ENCODE measurements at places on chromosomes 1 and 21.

DNA sequence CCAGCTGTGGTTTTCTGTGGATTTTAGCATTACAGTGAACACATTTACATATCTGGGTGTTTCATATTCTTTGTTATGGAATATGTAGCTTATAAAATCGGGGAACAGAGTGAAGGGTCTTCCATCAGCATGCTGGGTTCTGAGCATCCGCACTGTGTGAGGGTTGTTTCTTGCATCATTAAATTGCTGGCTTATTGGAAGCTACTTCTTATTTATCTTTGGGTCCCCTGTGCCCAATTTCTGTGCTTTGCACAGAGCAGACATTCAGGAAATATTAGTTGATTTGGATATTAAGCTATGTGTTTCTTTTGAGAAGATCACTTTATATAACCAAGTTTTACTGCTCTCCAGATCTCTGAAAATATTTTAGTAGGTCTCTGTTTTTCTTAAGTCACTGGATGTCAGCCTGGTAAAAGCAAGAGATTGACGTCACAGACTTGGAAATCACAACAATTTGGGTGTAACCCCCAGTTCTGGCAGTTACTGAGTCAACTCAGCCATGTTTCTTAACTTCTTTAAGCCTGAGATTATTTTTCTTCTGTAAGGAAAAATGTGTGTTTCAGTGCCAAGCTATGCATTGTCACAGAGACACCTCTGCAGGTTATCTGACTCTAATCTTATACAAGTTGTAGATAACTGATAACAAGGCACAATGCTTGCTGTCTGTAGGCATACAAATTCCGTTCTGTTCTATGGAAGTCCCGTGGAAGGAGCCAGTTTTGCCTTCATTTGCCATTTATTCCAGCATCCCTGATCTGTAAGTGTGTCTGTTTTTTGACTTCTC, 258.3 kb upstream of the KAZN start:
- DNase-seq = no peak

- no peak for DNase-seq
These were observed 53.4 kb downstream of the PLXNA2 start for GRCh38 chr1:208190784-208191183.

DNA sequence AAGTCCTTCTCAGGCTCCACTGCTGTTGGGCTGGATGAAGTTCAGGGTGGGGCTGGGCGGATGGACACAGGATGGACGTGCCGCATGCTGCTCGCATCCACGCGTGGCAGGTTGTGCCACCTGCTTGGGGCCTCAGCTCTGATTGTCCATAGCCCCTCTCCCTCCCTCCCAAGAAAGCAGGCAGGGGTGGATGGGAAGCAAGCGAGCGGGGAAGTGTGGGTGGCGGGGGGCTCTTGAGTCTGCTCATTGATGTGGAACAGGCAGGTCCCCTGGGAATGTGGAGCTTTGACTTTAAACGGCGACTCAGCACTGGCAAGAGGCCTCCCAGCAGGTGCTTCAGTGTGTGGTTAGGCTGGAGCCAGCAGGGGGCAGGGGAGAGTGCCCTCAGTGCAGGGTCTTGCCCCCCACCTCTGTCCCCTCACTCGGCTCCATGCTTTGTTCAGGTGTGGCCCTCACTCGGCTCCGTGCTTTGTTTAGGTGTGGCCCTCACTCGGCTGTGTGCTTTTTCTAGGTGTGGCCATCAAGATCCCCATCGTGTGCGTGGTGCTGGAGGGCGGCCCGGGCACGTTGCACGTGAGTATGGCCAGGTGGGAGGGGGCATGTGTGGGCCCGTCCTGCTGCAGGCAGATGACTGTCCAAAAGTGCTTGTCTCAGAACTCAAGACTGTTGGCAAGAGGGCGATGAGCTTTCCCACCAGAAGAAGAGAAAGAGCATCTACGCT, 23.9 kb downstream of the TRPM2 start:
- DNase-seq = no peak

- DNase-seq = no peak
These were observed 3.9 kb upstream of the SLC27A3 start for GRCh38 chr1:153771261-153771660.

DNA sequence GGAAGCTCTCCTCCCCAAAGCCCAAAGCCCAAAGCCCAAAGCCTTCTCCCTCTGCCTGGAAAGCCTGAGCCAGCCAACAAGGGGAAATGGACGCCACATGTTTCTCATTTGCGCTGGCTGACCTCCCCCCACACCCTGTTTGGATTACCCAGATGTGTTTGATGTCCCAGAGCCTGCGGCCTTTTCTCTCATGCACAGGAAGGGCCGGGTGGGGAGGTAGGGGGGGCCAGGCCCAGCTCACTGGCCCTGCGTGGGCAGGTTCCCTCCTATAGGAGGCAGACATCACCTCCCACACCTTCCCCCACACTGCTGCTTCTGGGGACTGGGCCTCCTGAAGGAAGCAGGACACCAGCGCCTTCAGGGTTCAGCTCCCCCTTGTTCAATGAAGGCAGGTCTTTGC, 116.3 kb downstream of the NAV1 start:
- DNase-seq = no peak

- no peak for DNase-seq
These were observed 43.3 kb downstream of the PHC2 start for GRCh38 chr1:33387625-33388024.

DNA sequence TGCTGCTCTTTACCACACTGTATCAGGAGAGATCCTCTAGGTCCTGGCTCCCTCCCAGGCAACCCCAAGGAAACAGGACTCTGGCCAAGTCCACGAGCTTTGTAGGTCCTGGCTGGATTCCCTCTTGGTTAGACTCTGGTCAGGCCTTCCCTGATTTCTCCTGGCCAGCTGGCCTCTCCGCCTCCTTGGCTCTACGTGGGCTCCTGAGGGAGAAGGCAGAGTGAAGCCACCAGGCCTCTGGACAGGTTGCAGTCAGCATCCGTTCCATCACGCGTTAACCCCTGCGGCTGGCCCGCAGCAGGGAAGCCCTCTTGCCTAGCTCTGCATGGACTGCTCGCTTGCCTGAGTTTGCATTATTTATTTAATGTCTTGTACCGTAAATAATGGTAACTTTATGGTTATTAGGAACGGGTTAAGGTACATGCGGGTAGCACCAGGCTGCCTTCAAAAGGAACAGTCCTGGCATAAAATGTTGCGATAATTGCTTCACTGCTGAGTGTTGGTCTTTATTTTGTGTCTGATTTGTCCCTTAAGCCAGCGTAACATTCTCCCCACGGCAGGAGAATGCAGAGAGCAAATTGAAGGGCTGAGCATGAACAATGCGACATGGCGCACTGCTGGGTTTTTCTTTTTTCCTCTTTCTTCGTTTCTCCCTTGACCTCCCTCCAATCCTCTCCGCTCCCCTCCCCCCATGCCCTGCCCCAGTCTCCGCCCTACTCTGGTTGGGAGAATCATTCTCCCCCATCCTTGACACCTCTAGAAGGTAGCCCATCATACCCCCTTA, 100.3 kb downstream of the RNF220 start:
- DNase-seq = no peak

DNA sequence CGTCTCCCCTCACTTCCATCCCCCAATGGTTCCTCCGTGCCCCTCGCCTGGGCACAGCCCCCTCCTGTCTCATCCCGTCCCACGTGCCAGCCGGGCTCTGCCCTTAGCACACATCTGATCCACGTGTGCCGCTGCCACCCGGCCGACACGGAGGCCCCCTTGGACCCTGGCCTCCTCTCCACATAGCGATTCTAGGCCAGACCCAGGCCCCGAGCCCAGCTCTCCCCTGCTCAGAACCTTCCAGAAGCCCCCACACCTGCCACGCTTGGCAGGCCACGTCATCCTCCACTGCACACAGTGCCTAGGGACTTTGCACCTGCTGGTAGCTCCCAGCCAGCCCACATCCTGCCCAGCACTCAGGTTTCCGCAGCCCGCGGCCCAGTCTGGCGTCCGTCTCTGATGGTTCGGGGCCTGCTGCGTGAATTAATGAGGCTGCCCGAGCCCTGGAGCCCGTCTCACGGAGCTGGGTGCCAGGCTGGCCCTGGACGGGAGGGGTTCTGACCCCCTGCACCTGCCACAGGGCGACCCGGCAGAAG, 20.1 kb downstream of the PLCH2 start:
- DNase-seq = no peak

- no peak for DNase-seq
These were observed 54.8 kb downstream of the PIK3R3 start for GRCh38 chr1:46077644-46078043.

DNA sequence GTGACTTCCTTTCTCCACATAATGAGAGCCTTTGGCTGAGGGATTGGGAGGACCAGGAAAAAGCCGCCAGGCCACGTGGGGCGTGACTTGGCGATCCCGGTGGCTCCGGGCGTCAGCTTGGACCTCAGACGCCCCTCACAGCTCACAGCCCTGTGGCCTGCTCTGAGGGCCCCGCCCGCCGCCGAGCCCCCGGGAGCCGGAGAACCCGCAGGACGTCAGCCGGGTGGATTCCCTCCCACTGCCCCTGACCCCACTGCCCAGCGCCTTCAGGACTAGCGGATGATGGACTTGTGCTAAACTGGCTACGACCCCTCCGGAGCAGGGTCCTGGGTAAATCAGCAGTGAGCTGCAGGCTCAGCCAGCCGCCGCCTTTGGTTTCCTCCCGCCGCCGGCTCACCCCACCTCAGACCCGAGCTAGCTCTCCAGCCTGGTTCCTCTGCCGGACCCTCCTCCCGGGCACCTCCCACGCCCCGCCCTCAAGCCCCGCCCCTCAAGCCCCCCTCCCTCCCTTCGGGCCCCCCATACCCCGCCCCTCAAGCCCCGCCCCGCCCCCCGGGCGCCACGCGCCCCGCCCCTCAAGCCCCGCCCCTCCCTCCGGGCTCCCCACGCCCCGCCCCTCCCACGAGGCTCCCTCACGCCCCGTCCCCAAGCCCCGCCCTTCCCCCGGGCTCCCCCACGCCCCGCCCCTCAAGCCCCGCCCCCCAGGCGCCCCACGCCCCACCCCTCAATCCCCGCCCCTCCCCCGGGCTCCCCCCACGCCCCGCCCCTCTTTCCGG, 10.0 kb upstream of the FAAP20 start:
- DNase-seq = no peak

DNA sequence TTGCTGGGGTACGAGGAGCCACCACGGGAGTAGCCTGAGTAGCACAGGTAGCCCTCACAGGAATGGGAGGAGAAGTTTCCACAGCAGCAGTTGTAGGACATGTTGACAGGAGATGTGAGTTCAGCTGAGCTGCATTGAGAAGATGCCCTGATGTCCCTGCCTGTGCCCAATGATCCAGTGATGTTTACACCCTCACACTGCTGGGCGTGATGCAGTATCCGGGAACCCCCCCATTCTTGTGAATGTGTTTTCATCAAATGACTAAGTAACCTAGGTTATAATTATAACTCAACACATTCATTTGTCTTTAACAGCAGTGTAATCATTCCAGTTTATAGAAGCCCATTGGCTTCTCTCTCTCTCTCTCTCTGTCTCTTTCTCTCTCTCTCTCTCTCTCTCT, at the start of gene KRTAP23-1:
KRTAP23-1 (minus strand) TSS at position 101 of the 400 bp plus-strand sequence; CDS start at position 101, 0 bp downstream.
- DNase-seq = no peak

- DNase-seq = no peak
These were observed 5.1 kb upstream of the DCAF8 start for GRCh38 chr1:160267284-160267991.

- no peak for DNase-seq
These were observed 734 bp upstream of the C1orf210 start for GRCh38 chr1:43286115-43286514.
